Foreskin fibroblast (primary cell): ENCODE measurements at places on chromosomes 1 and 21.

- DNase-seq, result peak; percentile 36
Measured at GRCh38 chr1:204301171-204301957, 58.4 kb downstream of the PLEKHA6 start.

DNA sequence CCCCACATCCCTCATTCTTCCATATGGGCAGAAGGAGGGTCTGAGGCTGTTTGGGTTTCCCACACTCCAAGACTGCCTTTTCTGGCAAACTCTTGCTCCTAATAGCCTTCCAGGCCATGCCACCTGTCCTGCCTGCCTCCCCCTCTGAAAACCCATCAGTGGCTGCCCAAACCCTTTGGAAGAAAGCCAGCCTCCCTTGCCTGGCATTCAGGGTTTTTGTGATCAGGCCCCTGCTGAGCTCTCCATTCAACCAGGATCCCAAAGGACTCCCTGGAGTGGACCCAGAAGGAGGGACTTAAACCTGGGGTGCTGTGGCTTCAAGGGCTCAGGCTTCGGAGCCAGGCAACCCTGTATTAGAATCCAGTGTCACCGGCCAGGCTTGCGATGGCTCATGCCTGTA lies 4.2 kb upstream of the GUCA2A start:
- no peak for DNase-seq

GRCh38 chr1:91673613-91674012 lies 173.0 kb downstream of the CDC7 start:
- DNase-seq, result peak; percentile 66

DNA sequence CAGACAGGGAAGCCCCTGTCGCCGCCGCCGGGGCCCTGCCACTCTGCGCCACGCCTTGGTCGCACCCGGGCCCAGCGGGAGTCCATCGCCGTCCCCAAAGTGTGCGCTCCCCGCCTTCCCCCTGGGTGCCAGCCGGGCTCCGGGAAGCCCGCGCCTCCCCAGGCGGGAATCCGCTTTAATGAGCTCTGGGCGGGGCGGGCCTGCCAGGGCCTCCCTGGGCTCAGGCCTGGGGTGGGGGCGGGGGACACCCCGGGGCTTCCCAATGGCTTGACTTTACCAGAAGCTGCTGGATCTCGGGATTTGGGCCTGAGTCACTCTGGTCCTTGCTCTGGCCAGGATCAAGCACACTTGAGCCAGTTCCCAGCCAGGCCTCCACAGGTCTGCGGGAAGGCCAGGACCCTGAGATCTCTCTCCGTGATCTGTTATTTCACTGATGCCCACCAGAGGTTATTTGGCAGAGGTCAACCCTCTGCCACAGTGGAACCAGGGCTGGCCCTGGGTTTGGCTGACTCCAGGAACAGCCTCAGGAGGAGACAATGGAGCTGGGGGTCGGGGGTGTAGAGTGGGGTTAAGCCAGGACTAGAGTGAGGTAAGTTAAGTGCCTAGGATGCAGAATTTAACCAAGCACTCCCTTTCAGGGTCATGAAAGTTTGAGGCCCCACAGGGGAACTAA lies 178.4 kb upstream of the EDN2 start:
- DNase-seq, result peak; percentile 88

- DNase-seq, result no peak
Measured at GRCh38 chr1:65524931-65525265, 104.4 kb downstream of the LEPR start.

DNA sequence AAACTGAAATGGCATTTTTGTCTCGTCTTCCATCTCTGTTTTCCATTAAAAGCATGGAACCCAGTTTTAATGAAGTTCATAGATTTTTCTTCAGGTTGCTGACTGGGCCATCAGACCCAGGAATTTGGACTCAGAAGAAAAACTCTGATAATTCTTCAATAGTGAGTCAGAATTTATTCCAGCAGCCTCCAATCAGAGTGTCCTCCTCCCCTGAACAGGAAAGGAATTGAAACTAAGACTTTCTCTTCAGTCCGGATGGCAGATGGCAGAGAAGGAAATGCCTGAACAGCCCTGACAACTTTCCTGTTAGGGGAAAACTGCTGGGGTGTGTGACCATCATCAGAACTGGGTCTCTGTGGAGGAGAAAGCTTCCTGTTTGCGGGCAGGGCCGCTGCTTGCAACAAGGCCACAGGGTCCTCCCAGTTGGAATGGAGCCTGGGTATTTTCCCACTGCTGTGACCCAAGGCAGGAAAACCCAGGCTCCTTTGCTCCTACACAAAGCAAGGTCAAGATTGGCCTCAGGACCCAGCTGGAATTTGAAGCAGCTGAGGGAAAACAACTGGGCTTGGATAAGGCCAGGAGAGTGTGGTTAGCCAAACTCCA lies 20.7 kb downstream of the CD34 start:
- DNase-seq, result peak; percentile 63

DNA sequence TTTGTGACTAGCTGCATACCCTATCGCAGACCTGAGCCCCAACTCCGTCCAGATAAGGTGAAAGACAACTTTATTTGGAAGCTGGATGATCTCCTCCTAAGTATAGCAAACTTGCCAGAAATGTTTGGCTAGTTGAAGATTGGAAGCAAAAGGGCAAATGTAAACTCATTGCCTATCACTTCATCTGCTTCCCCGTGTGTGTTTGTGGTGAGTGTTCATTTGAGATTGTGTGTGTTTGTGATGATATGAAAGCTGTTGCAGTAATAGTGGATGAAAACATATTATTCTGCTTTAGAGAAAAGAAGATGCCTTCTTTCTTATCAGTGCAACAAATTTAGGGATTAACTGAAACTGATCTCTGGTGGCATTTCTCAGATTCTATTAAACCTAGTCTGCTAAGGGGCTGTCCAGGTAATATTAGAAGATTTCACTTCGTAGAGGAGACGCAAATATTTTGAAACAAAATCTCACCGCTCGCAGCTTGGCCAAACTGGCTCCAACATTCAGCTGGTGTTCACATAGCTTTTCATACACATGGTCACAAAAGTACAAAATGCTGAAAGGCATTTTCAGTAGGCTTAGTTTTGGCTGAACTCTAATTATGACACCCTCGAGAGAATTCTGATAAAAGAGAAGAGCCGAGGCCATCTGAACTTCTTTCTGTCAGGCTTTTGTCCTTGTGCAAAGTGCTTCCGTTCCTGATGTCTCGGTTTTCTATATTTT lies 1.1 kb downstream of the TBX19 start:
- DNase-seq, result no peak

GRCh38 chr1:224185208-224185607 lies 2.2 kb downstream of the DEGS1 start:
- no peak for DNase-seq

GRCh38 chr1:192862271-192862670 lies 53.4 kb downstream of the RGS2 start:
- no peak for DNase-seq

DNA sequence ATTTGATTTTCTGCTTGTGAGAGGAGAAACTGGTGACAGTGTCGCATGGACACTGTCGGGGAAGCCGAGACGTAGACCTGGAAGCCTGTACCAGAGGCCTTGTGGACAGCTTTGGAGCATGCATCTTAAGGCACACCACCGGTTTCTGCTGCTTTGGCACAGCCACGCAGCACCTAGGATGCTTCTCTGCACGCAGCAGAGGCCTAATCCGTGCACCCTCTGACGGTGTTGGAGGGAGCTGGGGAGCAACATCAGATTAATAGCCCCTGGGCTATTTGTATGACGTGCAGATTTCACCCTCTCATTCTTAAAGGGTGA lies 30.3 kb downstream of the TEX35 start:
- DNase-seq, result no peak

GRCh38 chr1:179026813-179027669 lies 1.3 kb downstream of the FAM20B start:
- DNase-seq, result no peak

DNA sequence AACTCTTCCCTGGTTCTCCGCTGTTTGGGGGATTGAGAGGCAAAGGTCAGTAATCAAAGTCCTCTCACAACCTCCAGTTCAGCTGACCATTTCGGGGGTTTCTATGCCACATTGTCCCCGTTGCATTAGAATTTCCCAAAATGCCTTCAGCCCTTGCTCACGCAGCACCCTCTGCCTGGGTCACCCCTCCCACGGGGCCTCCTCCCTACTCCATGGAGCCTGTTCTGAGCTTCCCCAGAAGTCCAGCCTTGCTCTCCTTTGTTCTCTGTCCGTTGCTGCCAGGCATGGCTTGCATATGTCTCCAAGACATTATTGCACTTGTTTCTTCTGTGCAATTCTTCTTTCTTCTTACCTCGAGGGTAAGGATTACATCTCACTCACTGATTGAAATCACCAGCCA lies 16.5 kb downstream of the DMRTB1 start:
- DNase-seq, result no peak

DNA sequence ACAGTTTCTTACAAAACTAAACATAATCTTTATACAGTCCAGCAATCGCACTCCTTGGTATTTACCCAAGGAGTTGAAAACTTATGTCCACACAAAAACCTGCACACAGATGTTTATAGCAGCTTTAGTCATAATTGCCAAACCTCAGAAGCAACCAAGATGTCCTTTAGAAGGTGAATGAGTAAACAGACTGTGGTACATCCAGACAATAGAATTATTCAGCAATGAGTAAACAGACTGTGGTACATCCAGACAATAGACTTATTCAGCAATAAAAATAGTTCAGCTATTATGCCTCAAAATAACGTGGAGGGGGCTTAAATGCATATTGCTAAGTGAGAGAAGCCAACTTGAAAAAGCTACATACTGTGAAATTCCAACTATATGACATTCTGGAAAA lies 87.0 kb upstream of the GALNT2 start:
- DNase-seq, result no peak

GRCh38 chr1:161191971-161192370 lies 6.9 kb downstream of the ADAMTS4 start:
- no peak for DNase-seq
